Hair follicular keratinocyte (primary cell): ENCODE measurements at places on chromosomes 1 and 21. TPM values are rescaled to one million over a fixed set of nuclear protein-coding genes. Genes with fewer than 3 reads are reported as not detected.

The MSH4 gene
- 0.15 TPM in 1 of 2 replicates, not detected in the other for total RNA-seq

The NRIP1 gene
- 18.0 and 29.8 TPM in 2 replicates for total RNA-seq

The PCP4 gene
- not detected in 2 replicates for total RNA-seq

The CD84 gene
- not detected in 2 replicates for total RNA-seq

The BEND5 gene
- not detected in 2 replicates for total RNA-seq

The SELP gene
- total RNA-seq: not detected in 2 replicates

The AMY1A gene
- total RNA-seq: not detected in 2 replicates
